ENCODE measurements at places on chromosomes 1 and 21. TPM values are rescaled to one million over a fixed set of nuclear protein-coding genes. Genes with fewer than 3 reads are reported as not detected.

Gene CACNA1S
- polyA plus RNA-seq = not detected

- no peak for DNase-seq
Observed at GRCh38 chr1:212459656-212460055, 26.9 kb downstream of the NENF start.

GRCh38 chr1:56285554-56286402, 293.6 kb downstream of the PLPP3 start:
- no peak for DNase-seq

Gene OLFML3
- not detected for polyA plus RNA-seq

DNA sequence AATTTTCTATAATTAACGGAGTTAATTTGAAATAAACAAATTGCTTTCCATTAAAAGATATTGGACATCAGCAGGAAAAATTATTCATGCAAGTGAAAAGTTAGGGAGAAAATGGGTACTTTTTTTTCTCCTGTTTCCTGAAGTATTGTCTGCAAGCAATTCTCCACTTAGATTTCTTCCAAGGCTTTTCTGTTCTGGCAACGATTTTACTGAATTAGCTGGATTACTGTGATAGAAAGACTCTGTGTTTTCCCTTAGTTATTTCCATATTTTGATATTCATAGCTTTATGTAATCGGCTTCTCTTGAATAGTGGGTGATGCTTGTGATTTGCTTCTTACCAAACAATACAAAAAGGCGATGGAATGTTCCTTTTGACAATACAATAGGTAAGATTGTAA, 1333.9 kb downstream of the AMY1C start:
- no peak for DNase-seq

Gene HSD3B1
- polyA plus RNA-seq = not detected

DNA sequence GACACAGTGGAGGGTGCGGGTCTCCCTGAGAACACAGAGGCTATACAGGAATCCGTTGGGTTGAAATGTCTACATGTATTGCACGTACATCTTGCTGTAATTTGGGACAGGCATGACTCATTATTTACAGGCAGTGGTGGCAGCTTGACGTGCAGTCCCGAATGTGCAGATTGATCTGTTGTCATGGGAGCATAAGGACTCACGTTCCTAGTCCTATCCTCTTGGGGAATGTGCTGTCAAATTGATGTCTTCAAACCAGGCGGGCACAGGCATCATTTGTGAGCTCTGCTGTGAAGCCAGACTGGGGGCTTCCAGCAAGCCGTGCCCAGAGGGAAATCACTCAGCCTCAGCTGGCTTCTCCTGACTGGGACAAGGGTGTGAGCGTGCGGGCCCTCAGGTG, 40.5 kb downstream of the S100B start:
- DNase-seq = no peak

Measured in immature natural killer cell (primary cell).